Activated CD4-positive, alpha-beta memory T cell treated with anti-CD3 and anti-CD28 coated beads for 36 hours (primary cell): ENCODE measurements at places on chromosomes 4 and X. TPM values are rescaled to one million over a fixed set of nuclear protein-coding genes. Genes with fewer than 3 reads are reported as not detected.

Gene SAT1
- 209 TPM for total RNA-seq

GRCh38 chr4:177339477-177340374 lies 30.1 kb downstream of the NEIL3 start:
- peaks cover 6% of the 10 kb centered on the region for H3K36me3 ChIP-seq
- peaks cover 12% of the 10 kb centered on the region for H3K4me1 ChIP-seq
- no peak overlapping the region for H3K4me3 ChIP-seq
- no peaks in the 10 kb centered on the region for H3K27me3 ChIP-seq
- H3K27ac ChIP-seq: no peak overlapping the region

DNA sequence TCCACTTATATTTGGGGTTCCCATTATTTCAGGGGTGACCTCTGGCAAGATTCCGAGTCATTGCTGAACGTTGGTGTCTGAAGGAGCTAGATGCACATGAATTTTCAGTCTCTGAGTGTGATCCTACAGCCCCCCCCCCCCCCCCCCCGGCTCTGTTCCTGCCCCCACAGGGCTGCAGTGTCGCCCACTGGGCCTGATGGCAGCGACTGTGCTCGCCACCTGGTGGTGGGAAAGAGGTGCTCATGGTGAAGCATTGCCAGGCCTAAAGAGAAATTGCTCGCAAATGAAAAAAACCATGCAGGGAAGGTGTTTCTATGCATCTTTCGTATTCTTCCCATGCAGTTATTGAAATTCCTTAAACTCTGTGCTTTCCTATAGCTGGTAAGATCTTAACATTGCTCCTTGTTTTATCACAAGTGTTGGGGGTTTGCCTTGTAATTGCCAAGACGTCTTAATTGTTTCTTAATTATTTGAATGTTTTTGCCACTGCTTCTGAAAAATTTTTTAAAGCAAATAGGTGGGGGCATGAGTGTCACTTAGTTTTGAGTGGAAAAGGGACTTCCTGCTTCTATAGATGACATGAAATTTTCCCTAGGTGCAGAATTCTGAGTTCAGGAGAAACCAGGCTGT lies 63.2 kb downstream of the CLDN22 start:
- peak; percentile 54 for DNase-seq
- no peaks in the 10 kb centered on the region for H3K4me1 ChIP-seq
- H3K27ac ChIP-seq: no peak overlapping the region

Gene HPGDS
- not detected for total RNA-seq

- DNase-seq: no peak
- no peaks in the 10 kb centered on the region for H3K36me3 ChIP-seq
- H3K27ac ChIP-seq: no peak overlapping the region
- peaks cover 3% of the 10 kb centered on the region for H3K4me1 ChIP-seq
- no peak overlapping the region for H3K4me3 ChIP-seq
Measured at GRCh38 chrX:43745938-43746721, 90.0 kb downstream of the MAOA start.

Gene AFP
- total RNA-seq: not detected

- no peak overlapping the region for H3K27ac ChIP-seq
- H3K4me3 ChIP-seq: no peak overlapping the region
- H3K36me3 ChIP-seq: no peaks in the 10 kb centered on the region
- DNase-seq: peak; percentile 9
- no peaks in the 10 kb centered on the region for H3K27me3 ChIP-seq
- H3K4me1 ChIP-seq: no peaks in the 10 kb centered on the region
Measured at GRCh38 chrX:68238568-68238967, 194.7 kb downstream of the OPHN1 start.

GRCh38 chr4:947491-947971 lies 15.3 kb downstream of the TMEM175 start:
- no peak for DNase-seq
- no peaks in the 10 kb centered on the region for H3K36me3 ChIP-seq
- H3K4me1 ChIP-seq: no peaks in the 10 kb centered on the region
- no peak overlapping the region for H3K4me3 ChIP-seq

- H3K27me3 ChIP-seq: peaks cover 2% of the 10 kb centered on the region
- no peaks in the 10 kb centered on the region for H3K4me1 ChIP-seq
- no peak for DNase-seq
- no peak overlapping the region for H3K27ac ChIP-seq
- H3K4me3 ChIP-seq: no peak overlapping the region
Measured at GRCh38 chr4:40492691-40493090, 137.0 kb downstream of the RBM47 start.

GRCh38 chr4:43330288-43330687 lies 437.8 kb downstream of the GRXCR1 start:
- no peak overlapping the region for H3K27ac ChIP-seq
- no peak overlapping the region for H3K4me3 ChIP-seq
- no peaks in the 10 kb centered on the region for H3K36me3 ChIP-seq
- no peaks in the 10 kb centered on the region for H3K4me1 ChIP-seq

- H3K27me3 ChIP-seq: no peaks in the 10 kb centered on the region
- H3K36me3 ChIP-seq: no peaks in the 10 kb centered on the region
Measured at GRCh38 chr4:147786031-147786430, 54.1 kb downstream of the ARHGAP10 start.

GRCh38 chr4:83318666-83319065 lies 16.0 kb downstream of the HPSE start:
- H3K36me3 ChIP-seq: peaks cover 23% of the 10 kb centered on the region
- no peak overlapping the region for H3K4me3 ChIP-seq
- H3K27ac ChIP-seq: no peak overlapping the region
- no peak for DNase-seq
- H3K27me3 ChIP-seq: no peaks in the 10 kb centered on the region

DNA sequence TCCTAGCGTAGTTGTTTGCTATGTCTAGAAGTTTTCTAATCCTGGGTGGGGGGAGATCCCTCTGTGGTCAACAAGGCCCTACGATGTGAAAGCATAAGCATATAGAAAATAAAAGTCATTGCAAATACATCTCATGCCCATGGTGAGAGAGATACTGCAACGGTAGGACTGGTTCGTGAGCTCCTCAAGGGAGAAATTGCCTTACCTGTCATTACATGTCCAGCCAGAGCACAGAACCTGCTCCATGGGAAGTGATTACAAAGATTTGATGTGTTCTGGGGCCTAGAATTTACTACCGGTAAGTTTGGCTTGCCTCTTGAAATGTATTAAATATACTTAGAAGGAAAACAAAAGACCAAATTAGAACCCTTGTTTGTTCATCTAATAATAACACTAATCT lies 60.9 kb upstream of the FAM47B start:
- no peak for DNase-seq
- no peaks in the 10 kb centered on the region for H3K36me3 ChIP-seq
- no peaks in the 10 kb centered on the region for H3K4me1 ChIP-seq
- H3K4me3 ChIP-seq: no peak overlapping the region

Gene PLK4
- 45.6 TPM for total RNA-seq

DNA sequence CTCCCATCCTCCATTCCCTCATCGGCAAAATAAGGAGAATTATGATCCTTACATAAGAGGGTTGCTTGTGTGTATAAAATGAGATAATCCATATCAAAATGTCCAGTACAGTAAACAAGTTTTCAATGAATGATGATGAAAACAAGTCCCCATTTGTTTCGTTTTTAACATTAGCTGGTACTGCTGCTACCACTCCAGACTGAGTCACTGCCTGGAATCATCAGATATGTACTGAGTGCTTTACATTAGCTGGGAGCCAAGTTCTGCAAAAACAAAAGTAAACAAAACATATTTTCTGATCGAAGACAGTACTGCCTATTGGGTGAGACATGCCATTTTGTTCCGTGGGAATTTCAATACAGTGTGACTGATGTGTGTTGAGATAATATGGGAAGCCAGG lies 123.2 kb upstream of the IGFBP7 start:
- no peak overlapping the region for H3K4me3 ChIP-seq
- peaks cover 3% of the 10 kb centered on the region for H3K27me3 ChIP-seq
- H3K36me3 ChIP-seq: no peaks in the 10 kb centered on the region
- H3K4me1 ChIP-seq: no peaks in the 10 kb centered on the region

Gene CXCL3
- not detected for total RNA-seq

DNA sequence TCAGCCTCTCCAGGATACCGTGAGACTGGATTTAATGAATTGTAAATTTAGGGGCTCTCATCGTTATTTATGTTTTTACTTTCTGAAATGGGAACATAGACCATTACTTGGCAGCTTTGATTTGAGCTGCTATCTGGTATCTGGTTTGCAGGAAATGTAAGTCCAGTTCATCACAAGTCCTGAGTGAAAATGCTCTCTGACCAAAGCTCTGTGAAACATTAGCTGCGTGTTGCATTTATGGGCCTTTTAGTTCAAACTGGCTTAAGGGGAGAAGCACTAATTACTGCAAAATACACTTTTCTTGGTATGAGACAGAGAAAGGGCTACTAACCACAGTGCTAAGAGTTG lies 420 bp downstream of the CC2D2A start:
- peaks cover 2% of the 10 kb centered on the region for H3K27me3 ChIP-seq
- no peak overlapping the region for H3K4me3 ChIP-seq
- H3K4me1 ChIP-seq: peaks cover 15% of the 10 kb centered on the region

DNA sequence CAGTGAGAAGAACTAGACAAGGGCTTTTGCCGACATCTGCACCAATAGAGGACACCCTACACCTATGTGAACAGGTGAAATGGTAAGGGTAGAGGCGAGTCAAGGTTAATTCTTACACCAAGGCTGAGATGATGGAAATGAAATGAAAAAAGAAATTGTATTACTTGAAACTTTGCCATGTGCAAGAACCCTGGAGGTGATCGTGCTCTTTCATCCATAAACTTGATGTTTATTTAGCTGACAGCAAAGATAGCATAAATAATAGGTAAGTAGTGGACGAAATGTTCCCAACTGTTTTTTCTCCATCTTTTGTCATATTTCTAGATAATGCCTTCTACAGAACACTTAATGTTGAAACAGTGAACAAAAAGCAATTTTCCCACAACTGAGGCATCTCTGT lies 162.5 kb downstream of the BANK1 start:
- no peaks in the 10 kb centered on the region for H3K27me3 ChIP-seq
- no peak for DNase-seq
- no peak overlapping the region for H3K27ac ChIP-seq
- H3K4me3 ChIP-seq: no peak overlapping the region
- H3K4me1 ChIP-seq: no peaks in the 10 kb centered on the region

DNA sequence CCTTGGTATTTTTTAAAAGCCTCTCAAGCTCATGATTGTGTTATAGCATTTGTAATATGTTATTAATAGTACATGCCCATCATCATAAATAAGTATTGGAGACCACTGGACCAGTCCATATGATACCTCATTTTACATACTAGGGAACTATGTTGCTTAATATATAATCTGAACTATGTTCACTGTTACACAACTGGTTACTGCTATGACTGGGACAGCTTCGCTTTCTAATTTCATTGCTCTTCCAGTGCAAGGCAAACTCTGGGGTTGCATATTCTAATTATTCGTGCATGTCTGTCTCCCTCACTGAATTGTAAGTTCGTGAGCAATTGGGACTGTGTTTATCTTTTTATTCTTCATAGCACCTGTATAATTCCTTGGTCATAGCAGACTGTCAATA lies 330.5 kb downstream of the RAPGEF2 start:
- no peaks in the 10 kb centered on the region for H3K36me3 ChIP-seq
- peaks cover 8% of the 10 kb centered on the region for H3K27me3 ChIP-seq
- no peak for DNase-seq
- H3K4me1 ChIP-seq: peaks cover 10% of the 10 kb centered on the region

DNA sequence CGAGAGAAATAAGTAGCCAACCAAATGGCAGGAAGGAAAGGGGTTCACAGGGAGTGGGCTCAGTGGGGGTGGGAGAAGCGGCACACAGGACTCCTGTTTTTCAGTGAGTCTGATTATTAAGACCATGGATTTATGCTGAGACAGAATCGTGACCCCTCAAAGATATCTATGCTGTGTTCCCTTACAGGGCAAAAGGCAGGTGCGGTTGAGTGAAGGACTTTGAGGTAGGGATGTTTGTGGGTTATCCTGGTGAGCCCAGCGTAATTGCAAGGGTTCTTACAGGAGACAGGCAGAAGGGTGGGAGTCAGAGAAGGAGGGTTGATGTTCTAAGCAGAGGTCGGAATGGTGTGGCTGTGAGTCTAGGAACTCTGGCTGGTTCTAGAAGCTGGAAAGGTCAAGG lies 73.0 kb downstream of the EVC start:
- H3K27ac ChIP-seq: no peak overlapping the region
- H3K4me1 ChIP-seq: no peaks in the 10 kb centered on the region
- DNase-seq: no peak
- H3K36me3 ChIP-seq: no peaks in the 10 kb centered on the region

GRCh38 chr4:102334624-102335023 lies 10.7 kb downstream of the SLC39A8 start:
- H3K27me3 ChIP-seq: no peaks in the 10 kb centered on the region
- H3K36me3 ChIP-seq: peaks cover 6% of the 10 kb centered on the region
- peaks cover 67% of the 10 kb centered on the region for H3K4me1 ChIP-seq
- DNase-seq: no peak
- no peak overlapping the region for H3K27ac ChIP-seq
- no peak overlapping the region for H3K4me3 ChIP-seq

GRCh38 chrX:20269848-20270561 lies 3.3 kb upstream of the RPS6KA3 start:
- H3K36me3 ChIP-seq: no peaks in the 10 kb centered on the region
- DNase-seq: no peak

GRCh38 chrX:41556958-41557357 lies 109.8 kb downstream of the NYX start:
- peaks cover 31% of the 10 kb centered on the region for H3K4me1 ChIP-seq
- no peak overlapping the region for H3K4me3 ChIP-seq
- peaks cover 4% of the 10 kb centered on the region for H3K36me3 ChIP-seq
- no peak for DNase-seq

- DNase-seq: no peak
- peaks cover 12% of the 10 kb centered on the region for H3K36me3 ChIP-seq
- H3K27me3 ChIP-seq: no peaks in the 10 kb centered on the region
- peaks cover 16% of the 10 kb centered on the region for H3K4me1 ChIP-seq
Measured at GRCh38 chr4:150816491-150816890, 198.6 kb downstream of the LRBA start.

GRCh38 chrX:138756234-138756633 lies 44.7 kb upstream of the FGF13 start:
- H3K27me3 ChIP-seq: no peaks in the 10 kb centered on the region
- no peak overlapping the region for H3K27ac ChIP-seq
- DNase-seq: no peak
- no peaks in the 10 kb centered on the region for H3K4me1 ChIP-seq
- H3K36me3 ChIP-seq: no peaks in the 10 kb centered on the region

Gene MOSPD2
- 13.7 TPM for total RNA-seq

- no peaks in the 10 kb centered on the region for H3K36me3 ChIP-seq
- no peaks in the 10 kb centered on the region for H3K27me3 ChIP-seq
- no peak for DNase-seq
- no peak overlapping the region for H3K27ac ChIP-seq
- no peaks in the 10 kb centered on the region for H3K4me1 ChIP-seq
Measured at GRCh38 chrX:66931713-66932112, 292.8 kb upstream of the EDA2R start.

Gene SUPT20HL1
- not detected for total RNA-seq

Gene IDUA
- total RNA-seq: 10.1 TPM

DNA sequence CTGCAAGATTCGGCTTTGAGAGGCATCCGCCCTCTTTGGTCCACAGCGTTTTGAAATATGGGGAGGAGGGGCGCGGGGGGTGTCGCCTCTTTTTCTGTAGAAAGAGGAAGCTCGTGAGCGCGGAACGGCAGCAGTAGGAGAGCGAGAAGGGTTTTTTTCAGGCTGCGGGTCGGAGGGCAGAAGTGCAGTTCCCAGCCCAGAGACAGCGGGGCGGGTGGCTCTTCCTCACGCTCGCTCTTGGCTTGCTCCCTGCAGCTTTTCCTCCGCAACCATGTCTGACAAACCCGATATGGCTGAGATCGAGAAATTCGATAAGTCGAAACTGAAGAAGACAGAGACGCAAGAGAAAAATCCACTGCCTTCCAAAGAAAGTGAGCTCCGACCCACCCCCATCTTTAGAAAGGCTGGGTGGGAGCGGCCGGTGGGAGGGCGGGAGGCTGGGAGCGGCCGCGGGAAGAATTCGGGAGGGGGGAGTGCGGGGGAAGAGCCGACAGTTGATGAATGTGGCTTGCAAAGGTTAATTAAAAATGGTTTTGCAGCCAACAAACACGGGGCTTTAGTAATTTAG lies 1.2 kb downstream of the TMSB4X start:
- peak overlapping the region; percentile 99 for H3K27ac ChIP-seq
- peaks cover 21% of the 10 kb centered on the region for H3K4me1 ChIP-seq
- DNase-seq: peak; percentile 36
